ENCODE measurements at places on chromosomes 3 and 15.
A peak's percentile ranks its signal among the peaks of the same experiment; 100 is the strongest.

- DNase-seq: no peak
Measured at GRCh38 chr3:48784426-48785120, 63.1 kb downstream of the PRKAR2A start.

GRCh38 chr3:42638339-42638842 is 15.1 kb upstream of the ZBTB47 start:
- no peak for DNase-seq

GRCh38 chr3:16239086-16239770 is 25.5 kb downstream of the DPH3 start:
- DNase-seq: no peak

DNA sequence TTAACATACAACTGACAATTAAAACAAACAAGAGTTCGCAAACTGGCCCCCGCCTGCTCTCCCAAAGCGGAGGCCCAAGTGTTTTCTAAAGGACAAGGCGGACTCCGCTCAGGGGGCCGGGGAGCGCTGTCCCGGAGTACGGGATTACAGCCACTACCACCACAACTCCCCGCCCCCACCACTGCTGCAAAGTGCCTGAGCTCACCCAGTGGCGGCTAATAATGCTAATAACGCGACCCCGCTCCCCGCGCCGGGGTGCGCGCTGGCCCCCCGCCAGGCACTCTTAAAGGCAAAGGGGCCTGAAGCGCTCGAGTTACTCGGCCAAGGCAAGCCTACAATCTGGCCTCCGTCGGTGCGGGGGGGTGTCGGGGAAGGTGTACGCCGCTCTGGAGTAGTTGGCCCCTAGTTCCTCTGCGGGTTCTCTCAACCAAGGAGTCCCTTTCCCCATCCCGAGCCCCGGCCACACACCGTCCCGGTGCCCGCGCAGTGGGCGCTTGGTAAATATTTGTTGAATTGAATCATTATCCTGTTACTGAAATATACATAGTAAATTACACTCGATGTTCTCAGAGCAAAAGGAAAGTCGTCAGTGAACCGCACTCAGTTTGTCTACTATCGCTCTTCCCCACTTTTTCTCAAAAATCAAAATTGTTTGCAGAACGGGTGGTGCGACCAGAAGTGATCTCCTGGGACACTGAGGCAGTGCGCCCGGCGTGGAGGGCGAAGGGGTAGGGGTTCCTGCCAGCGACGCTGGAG is 827 bp downstream of the WNT5A start:
- no peak for DNase-seq

DNA sequence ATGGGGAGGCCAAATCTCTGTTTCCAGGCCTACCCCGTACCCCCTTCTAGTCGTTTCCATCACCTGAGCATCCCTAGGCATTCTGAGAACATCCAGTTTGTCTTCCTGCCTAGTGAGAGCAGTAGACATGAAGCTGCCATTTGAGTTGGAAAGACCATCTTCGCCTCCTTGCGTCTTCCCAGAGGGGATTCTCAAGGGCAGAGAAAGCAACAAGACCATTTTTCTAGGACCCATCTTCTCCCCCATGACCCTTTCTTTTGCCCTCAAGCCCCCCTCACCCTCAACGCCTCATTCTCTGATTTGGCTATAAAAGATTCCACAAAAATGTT is 148.7 kb upstream of the BHLHE40 start:
- DNase-seq: no peak

GRCh38 chr3:61233746-61234145 is 17.5 kb downstream of the FHIT start:
- DNase-seq: no peak

- no peak for DNase-seq
Measured at GRCh38 chr15:48010316-48010715, 110.5 kb upstream of the SLC24A5 start.

DNA sequence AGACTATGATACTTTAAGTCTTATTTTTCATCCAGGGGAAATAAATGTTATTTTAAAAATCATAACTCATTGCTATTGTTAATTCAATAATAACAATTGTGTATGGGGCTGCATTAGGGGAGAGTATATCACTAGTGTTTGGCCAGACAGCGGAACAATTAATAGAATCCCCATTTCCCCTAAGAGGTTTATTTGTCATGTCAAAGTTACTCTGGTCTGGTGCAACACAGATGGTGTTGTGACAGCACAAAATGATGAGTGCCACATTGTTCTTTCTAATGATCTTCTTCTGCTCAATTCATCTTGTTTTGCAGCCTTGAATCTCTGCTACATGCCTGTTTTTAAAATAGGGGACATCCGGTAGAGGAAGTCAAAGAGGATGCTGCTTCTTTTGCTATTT is 351.6 kb downstream of the NSUN3 start:
- DNase-seq: no peak

GRCh38 chr15:75029378-75030022 is 6.1 kb downstream of the PPCDC start:
- DNase-seq: peak; percentile 66

DNA sequence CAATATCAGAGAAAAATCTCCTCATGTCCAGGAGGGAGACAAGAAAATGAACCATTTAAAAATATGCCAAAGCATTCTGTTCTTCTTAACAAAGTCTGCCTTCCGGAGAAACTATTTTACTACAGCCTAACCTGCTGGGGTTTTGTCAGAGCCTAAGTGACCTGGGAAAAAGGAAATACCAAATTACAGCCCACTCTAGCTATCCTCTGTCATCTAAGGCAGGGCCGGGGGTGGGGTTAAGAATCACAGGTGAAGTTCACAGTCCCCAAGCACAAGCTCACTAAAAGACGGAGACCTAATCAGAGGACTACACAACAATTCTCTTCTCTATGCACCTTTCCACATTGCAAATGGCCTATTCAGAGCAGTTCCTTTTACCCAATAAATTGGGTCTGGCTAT is 116.6 kb downstream of the TRIM42 start:
- no peak for DNase-seq

GRCh38 chr3:72892870-72893269 is 5.0 kb downstream of the GXYLT2 start:
- DNase-seq: no peak

DNA sequence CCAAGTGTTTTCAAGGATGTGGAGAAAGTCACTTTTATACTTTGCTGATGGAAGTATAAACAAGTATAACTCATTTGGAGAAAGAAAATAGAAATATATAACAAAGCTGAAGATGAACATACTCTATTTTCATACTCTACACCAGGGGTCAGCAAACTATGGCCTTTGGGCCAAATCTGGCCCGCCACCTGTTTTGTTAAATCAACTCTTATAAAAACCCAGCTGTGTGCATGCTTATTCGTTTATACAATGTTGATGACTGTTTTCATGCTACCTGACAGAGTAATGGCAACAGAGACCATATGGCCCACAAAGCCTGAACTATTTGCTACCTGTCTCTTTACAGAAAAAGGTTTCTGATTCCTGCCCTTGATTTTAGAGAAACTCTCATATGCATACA is 124.0 kb downstream of the NR1D2 start:
- DNase-seq: no peak

GRCh38 chr3:66195347-66195783 is 25.4 kb upstream of the SLC25A26 start:
- DNase-seq: no peak

GRCh38 chr3:151550642-151551041 is 89.8 kb upstream of the IGSF10 start:
- DNase-seq: no peak

DNA sequence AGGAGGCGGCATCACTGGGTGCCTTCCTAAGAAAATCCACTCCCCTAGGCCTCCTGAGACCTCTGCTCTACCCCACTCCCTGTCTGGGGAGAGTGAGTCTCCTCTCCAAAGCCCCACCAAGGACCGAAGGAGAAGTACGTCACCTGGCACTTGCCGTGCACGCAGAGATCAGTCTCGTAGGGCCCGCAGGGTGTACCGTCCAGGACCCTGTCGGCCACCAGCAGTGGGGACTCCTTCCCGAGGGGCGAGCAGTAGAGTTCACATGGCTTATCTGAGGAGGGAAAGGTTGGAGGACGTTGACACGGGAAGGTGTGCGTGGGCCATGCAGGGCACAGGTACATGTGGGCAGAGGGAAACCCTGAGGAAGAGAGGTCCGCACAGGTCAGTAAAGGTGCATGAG is 232.9 kb downstream of the ADAMTS17 start:
- DNase-seq: no peak

- no peak for DNase-seq
Measured at GRCh38 chr15:72751751-72752455, 31.7 kb downstream of the ADPGK start.

DNA sequence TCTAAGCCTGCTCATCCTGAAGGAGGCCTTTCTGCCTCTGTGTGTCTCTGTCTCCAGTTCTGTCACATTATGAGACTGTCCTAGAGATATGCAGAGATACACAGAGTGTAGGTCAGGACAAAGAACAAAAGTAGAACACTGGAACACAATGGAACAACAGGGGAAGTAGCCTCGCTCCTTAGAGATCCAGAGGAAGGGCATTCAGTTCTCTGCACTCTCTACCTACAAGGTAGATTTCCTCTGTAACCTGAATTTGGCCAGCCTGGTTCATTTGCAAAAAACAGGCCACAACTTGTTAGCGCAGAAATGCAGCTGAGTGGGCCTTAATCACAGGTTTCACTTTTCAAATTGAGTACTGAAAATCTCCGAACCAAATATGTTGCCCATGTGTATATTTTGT is 19.4 kb downstream of the NEK10 start:
- no peak for DNase-seq

DNA sequence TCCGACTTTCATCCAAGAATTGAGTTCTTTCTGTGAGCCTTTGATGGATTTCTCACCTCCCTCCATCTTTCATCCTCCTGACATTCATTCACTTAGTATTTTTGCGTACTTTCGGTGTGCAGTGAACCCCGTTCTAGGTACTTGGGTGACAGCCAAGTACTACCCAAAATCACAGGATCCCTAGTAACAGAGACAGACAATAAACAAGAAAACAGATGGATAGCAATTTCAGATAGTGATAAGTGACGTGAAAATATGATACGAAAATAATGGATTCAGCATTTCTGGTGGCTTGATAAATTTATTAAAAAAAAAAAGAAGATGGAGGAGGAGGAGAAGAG is 264 bp upstream of the CMTM6 start:
- no peak for DNase-seq

GRCh38 chr3:42802876-42803413 is 1.3 kb downstream of the HIGD1A start:
- no peak for DNase-seq

- DNase-seq: no peak
Measured at GRCh38 chr15:68972201-68973065, 42.1 kb upstream of the NOX5 start.

GRCh38 chr15:68054628-68055223 is 611 bp downstream of the PIAS1 start:
- no peak for DNase-seq

- no peak for DNase-seq
Measured at GRCh38 chr3:152811974-152812760, 22.8 kb upstream of the P2RY1 start.

DNA sequence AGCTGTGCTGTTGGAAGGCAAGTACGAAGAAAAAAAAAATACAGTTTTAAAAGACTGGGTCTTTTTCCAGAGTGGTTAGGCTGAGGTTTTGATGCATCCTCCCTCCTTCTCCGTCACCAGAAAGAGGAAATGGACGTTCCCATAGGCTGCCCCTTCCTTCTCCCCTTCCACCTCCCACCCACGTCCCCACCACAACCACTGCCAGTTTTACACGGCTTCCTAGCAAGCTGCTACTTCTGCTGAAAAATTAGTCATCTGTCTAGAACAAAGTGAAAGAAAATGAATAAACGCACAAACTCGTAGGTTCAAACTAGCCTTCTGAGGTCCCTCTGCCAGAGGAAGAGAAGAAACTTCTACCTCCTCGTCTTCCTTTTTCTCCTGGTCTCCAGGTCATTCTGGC is 71.6 kb upstream of the RPL35A start:
- no peak for DNase-seq

GRCh38 chr15:89430530-89431341 is 65.6 kb downstream of the RHCG start:
- peak; percentile 71 for DNase-seq

- no peak for DNase-seq
Measured at GRCh38 chr3:85554153-85554552, 595.4 kb downstream of the CADM2 start.

DNA sequence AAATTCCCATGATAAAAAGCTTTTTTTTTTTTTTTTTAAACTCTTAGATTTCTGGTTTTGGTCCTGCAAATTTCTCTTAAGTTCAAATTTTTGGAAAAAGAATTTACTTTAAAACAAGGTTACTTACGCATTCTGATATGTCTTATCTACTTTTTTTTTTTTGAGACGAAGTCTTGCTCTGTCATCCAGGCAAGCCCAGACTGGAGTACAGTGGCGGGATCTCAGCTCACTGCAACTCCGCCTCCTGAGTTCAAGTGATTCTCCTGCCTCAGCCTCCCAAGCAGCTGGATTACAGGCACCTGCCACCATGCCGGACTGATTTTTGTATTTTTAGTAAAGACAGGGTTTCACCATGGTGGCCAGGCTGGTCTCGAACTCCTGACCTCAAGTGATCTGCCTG is 83.2 kb downstream of the RASA2 start:
- DNase-seq: no peak

DNA sequence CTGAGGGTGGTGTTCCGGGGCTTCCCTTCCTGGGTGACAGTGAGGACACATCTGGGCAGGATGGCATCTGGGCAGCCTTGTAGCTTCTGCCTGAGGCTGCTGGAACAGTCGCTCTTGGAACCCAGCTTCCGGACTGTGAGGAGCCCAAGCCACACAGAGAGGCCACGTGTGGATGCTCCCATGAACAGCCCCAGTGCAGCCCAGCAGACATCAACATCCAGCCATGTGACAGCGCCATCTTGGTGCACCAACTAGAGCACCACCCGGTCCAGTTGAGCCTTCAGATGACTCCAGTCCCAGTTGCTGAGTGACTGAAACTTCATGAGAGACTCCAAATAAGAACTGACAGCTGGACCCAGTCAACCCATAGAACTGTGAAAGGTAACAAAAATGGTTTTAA is 15.5 kb upstream of the CTSH start:
- no peak for DNase-seq

- DNase-seq: no peak
Measured at GRCh38 chr3:194069421-194070219, 66.3 kb upstream of the HES1 start.

GRCh38 chr3:15694628-15695027 is 93.1 kb downstream of the BTD start:
- no peak for DNase-seq

- no peak for DNase-seq
Measured at GRCh38 chr3:64759811-64760210, 72.0 kb upstream of the ADAMTS9 start.

- no peak for DNase-seq
Measured at GRCh38 chr15:45197512-45197911, 9.7 kb upstream of the SHF start.

- no peak for DNase-seq
Measured at GRCh38 chr3:197339841-197340520, 41.6 kb upstream of the DLG1 start.
